Smooth muscle cell of the brain vasculature (primary cell): ENCODE measurements at places on chromosomes 3 and 15.
A peak's percentile ranks its signal among the peaks of the same experiment; 100 is the strongest.

DNA sequence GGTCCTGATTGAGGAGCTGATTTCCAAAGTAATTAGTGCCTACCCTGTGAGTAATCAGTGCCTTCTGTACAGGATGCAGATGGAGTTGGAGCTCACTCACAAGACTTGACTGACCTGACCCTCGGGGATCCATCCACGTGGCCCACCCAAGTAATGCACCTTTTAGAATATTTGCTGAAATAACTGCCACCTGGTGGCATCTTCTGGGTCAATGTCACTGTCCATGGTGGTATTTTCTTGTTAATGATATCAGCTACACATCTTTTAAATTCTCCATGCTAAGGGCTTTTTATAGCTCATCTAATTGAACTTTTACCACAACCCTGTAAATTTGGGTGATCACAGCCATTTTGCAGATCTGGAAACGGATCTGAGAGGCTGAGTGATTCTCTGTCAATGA, 74.3 kb upstream of the ANKRD34C start:
- no peak for DNase-seq

- DNase-seq, result peak; percentile 26
Measured at GRCh38 chr3:99562138-99562537, 76.3 kb upstream of the COL8A1 start.

DNA sequence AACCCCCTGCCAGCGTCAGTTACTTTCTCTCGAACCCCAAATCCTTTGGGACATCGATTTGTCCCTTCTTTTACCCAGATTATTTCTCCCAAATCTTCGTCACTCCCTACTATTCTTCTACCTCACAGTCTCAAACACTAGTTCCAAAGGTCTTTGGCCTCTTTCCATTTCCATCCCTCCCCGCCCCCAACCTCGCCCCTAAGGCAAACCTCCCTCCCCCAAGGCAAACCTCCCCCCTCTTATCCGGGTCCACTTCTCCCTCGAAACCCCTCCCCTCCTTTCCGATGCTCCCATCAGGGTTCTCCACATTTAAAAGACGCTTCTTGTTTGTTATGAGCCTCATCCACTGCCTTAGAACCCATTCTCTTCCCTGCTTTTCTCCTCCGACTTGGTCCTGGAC, 583 bp downstream of the EAF1 start:
- no peak for DNase-seq

DNA sequence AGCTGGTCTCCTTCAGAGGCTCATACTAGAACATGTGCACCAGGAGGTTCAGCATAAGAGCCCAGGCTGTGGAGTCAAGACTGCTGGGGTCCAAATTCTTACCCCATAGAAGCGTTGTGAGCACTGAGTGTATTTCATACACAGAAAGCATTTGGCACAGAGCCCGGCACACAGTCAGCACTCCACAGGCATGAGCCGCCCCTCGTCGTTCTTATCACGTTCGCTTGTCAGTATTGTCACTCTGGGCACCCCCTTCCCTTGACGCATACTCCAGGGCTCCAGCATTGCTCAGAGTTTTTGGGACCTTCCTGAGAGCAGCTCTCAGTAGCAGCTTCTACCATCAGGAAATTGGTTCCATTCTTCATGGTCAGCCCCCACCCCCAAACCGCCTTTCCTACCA, 25.2 kb downstream of the CORO2B start:
- no peak for DNase-seq

- no peak for DNase-seq
Measured at GRCh38 chr3:139259398-139259797, 84.4 kb upstream of the MRPS22 start.

DNA sequence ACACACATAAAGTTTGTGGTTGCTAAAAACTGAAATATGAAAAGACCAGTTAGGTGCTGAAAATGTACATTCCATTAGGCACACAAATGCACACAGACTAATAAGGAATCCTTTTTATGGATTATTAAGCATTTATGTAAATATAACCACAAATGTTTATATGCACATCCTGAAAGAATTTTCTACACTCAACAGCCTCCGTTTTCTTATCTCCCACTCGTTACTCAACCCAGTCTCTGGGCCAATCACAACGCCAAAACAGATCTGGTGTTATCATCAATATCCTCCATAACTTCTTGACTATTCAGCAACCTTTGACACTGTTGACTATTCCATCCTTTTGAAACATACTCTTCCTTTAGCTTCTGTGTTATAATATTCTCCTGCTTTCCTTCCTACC, 136.4 kb downstream of the ATP8B4 start:
- no peak for DNase-seq

- peak; percentile 56 for DNase-seq
Measured at GRCh38 chr3:51501833-51502561, 2.2 kb upstream of the DCAF1 start.

- DNase-seq, result no peak
Measured at GRCh38 chr15:96501362-96501761, 170.9 kb downstream of the NR2F2 start.

- DNase-seq, result no peak
Measured at GRCh38 chr15:66138892-66139590, 114.5 kb downstream of the MEGF11 start.

GRCh38 chr15:39447881-39448280, 133.0 kb upstream of the THBS1 start:
- DNase-seq, result no peak

- DNase-seq, result no peak
Measured at GRCh38 chr15:60121845-60122244, 117.7 kb downstream of the FOXB1 start.
